Fibroblast of lung (primary cell): ENCODE measurements at places on chromosomes 4 and X.

DNA sequence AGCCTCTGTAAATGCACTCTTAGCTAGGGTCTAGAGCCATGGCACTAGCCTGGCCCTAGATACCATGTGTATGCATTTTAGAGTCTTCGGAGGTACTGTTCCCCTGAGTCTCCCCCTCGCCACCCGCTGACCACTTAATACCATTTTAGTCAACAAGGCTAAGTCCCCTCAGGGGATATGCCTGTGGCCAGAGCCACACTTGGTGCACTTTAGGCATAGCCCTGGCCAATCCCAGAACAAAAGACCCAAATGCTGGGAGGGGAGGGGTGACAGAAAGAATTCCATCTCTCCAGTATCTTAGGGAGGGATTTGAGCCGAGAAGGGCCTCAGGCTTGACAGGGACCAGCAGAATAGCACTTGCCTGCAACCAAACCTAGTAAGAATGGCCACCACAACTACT is 28.6 kb upstream of the BCORL1 start:
- DNase-seq, result no peak

GRCh38 chr4:160980091-160980490 is 1183.7 kb downstream of the FSTL5 start:
- no peak for DNase-seq

- peak; percentile 41 for DNase-seq
These were observed 11.2 kb downstream of the EPGN start for GRCh38 chr4:74319470-74319869.

DNA sequence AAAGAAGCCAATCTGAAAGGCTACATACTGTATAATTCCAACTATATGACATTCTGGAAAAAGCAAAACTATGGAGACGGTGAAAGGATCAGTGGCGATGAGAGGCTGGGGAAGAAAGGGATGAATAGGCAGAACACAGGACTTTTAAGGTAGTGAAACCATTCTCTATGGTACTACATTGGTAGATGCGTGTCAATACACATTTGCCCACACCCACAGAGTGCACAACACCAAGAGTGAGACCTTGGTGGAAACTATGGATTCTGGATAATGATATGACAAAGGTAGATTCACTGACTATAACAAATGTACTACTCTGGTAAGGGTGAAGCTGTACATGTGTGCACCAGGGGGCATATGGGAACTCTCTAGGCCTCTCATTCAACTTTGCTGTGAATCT is 134.5 kb downstream of the FBXW7 start:
- no peak for DNase-seq

DNA sequence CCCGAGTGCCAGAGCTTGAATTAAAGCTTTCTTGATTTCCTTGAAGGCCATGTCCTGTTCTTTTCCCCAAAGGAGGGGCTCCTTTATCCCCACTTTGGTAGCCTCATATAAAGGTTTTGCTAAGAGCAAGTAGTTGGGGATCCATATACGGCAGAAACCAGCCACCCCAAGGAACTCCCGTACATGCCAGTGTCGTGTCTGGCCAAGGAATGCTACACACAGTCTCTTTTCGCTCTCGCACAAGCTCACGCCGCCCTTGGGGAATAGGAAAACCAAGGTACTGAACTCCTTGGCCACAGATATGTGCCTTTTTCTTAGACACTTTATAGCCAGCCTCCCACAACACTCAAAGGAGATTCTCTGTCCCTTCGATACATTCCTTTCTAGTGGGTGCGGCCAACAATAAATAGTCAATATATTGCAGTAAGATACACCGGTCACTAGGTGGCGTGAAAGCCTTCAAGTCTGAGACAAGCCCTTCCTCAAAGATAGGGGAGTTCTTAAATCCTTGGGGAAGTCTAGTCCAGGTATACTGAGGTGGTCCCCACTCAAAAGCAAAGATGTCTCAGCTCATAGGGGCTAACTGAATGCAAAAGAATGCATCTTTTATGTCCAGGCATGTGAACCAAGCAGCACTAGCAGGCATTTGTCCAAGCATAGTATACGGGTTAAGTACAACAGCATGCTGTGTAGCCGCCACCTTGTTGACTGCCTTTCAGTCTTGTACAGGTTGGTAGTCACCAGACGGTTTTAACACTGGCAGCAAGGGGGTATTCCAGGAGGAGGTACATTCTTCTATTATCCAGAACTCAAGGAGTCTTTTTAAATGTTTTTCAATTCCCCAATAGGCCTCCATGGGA is 57.8 kb upstream of the XAGE1B start:
- DNase-seq, result peak; percentile 53

- peak; percentile 54 for DNase-seq
These were observed 15.3 kb downstream of the INTU start for GRCh38 chr4:127648061-127648460.

DNA sequence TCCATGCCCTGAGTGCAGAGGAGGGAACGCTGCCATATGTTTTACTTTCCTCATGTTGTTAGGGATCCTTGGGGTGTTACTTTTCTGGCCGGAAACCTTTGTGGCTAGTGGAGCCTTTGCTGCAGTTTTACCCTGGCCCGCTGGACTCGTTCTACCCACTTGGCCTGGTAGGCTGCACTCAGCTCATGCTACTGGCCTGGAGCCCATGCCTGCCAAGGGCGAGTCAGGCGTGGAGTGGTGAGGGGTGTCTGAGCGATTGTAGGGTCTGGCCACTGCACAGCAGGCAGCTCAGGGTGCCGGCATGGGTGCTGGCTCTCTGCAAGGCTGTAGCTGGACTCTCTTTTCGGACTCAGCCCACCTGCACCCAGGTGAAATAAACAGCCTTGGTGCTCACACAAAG is 41.4 kb upstream of the IL9R start:
- no peak for DNase-seq

GRCh38 chrX:112642349-112642748 is 37.4 kb downstream of the LHFPL1 start:
- DNase-seq, result peak; percentile 50

DNA sequence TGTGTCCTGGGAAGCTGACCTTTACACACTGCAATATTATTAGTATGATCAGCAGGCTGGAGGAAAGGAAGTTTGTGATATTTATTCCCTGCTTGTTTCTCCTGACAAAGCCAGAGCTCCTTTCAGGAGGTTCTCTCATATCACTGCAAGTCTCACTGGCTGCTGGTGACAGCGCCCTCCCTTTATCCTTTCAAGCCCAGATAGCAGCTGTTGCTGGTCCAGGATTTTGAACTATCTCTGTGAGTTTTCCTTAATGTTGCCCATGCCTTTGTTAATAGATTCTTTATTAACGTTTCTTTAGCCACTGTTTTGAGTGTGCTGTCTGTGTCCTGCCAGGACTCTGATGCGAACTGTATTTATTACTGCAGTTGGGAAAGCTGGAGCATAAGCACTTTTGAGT is 518.7 kb downstream of the C4orf33 start:
- DNase-seq, result no peak

- DNase-seq, result no peak
These were observed 140.9 kb downstream of the COL4A6 start for GRCh38 chrX:108297290-108297689.

DNA sequence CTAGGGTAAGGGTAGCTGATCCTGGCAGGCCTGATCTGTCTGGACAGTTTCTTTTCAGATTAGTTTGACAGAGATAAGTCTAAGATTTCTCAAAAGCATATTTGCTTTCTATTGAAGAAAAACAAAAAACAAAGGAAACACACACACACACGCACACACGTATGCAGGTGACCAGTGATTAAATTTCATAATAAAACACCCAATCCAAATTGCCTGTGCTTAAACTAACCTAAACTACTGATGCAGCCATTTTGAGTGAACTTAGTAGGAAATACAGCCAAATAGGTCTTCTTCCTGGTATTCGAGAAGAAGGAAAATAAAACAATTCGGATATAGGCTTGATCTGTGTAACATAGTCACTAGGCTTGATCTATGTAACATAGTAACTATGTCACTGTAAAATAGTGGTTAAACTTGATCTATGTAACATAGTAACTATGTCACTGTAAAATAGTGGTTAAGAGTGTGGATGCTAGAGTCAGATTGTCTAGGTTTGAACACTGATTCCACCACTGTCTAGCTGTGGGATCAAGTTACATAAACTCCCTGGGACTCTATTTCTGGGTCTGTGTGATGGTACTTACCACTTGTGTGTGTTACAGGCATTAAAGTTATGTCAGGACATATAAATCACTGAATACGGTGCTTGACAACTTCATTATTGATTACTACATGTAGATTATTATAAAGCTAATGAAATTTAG is 9.8 kb upstream of the CCNG2 start:
- no peak for DNase-seq

GRCh38 chr4:109989618-109990017 is 76.9 kb downstream of the EGF start:
- no peak for DNase-seq

DNA sequence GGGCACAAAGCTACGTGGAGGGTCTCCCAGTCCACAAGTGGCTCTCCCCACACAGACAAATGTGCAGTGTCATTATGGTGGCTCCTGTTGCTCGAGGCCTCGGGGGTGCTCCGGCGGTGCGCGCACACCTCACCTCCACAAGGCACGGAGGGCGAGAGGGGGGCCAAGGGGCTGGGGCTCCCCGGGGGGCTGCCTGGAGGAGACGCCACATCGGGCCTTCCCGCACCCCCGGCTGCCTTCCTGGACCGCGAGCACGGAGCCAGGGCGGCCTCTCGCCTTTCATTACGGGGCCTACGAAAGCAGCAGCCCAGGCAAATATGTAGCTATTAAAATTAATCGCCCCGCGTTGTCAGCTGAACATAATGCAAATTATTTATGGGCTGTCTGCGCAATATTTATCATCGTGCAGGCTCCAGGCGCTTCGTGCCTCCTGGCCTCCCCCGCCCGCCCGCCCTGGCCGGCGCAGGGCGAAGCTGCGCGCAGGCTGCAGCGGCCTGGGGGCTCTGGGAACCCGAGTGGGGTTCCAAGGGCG is 70.8 kb upstream of the BCOR start:
- no peak for DNase-seq

- no peak for DNase-seq
These were observed 1950.0 kb upstream of the IGFBP7 start for GRCh38 chr4:59060002-59060846.

DNA sequence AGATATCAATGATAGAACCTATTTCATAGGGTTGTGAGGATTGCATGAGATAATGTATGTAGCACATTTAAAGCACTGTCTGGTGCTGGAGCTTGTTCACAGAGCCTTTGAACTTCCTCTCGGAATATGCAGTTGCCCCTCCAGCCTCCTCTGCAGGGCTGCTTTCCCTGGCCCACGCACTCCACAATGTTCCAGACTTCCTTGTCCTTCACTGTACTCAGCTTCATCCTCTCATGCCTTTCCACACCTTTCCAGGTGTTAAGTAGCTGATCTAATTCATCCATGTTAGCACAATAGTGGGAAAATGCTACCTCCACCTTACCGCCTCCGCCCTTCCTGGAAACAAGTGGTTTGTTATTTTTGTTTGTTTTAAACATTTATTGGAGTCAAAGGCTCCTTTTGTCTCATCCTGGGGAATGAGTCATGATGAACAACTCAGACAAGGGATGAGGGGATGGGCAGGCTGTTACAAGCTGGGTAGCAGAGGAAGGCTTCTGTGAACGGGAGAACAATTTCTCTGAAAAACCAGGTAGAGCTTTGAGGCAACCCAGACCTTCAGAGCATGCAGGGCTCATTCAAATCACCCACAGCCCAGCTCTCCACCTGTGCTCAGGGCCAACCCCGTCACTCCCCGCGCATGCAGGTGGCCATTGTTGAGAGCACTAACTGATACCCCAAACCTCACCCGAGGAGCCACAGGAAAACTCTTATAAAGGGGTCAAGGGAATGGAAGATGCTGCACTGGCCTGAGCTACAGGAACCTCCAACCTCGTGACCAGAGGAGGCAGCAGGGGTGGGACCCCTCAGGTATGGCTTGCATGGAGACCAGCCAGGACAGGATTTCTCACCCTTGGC is 84.9 kb upstream of the TBL1X start:
- DNase-seq, result peak; percentile 58

- DNase-seq, result no peak
These were observed 83.9 kb downstream of the AFF1 start for GRCh38 chr4:87018753-87019152.

- DNase-seq, result peak; percentile 19
These were observed 99.5 kb downstream of the PPP2R2C start for GRCh38 chr4:6372649-6373525.

- DNase-seq, result peak; percentile 75
These were observed 102.4 kb upstream of the VCX2 start for GRCh38 chrX:8273451-8273895.

GRCh38 chr4:108891896-108892590 is 129.2 kb upstream of the ETNPPL start:
- DNase-seq, result no peak

- no peak for DNase-seq
These were observed 7.7 kb downstream of the SASH3 start for GRCh38 chrX:129787336-129788055.

GRCh38 chr4:184167576-184167975 is 50.1 kb downstream of the ENPP6 start:
- no peak for DNase-seq

DNA sequence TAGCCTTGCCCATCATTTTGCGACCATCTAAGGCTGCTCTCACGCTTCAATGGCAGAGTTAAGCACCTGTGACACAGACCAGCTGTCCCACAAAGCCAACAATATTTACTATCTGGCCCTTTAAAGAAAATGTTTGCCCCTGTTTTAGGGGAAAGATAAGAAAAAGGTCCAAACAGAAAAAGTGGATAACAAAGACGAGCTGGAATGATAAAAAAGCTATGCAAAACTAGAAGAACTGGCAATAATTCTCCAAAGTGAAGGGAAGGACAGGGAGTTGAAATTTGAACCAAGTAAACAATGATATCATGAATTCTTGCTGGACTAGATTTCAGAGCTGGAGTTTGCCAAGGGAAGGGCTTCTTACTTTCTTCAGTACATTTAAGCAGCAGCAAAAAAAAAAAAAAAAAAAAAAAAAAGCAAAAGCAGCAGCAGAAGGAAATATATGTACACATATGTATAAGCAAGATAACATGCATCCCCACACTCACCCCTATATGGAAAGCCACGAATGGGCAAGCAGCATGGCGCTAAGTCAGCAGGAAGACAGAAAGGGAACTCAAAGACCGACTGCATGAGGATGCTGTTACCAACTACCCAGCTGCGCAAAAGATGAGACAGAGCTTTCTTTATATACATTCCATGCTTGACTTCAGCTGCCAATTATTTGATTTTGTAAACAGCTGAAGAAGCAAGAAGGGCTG is 12.5 kb downstream of the TRAPPC2 start:
- peak; percentile 80 for DNase-seq

DNA sequence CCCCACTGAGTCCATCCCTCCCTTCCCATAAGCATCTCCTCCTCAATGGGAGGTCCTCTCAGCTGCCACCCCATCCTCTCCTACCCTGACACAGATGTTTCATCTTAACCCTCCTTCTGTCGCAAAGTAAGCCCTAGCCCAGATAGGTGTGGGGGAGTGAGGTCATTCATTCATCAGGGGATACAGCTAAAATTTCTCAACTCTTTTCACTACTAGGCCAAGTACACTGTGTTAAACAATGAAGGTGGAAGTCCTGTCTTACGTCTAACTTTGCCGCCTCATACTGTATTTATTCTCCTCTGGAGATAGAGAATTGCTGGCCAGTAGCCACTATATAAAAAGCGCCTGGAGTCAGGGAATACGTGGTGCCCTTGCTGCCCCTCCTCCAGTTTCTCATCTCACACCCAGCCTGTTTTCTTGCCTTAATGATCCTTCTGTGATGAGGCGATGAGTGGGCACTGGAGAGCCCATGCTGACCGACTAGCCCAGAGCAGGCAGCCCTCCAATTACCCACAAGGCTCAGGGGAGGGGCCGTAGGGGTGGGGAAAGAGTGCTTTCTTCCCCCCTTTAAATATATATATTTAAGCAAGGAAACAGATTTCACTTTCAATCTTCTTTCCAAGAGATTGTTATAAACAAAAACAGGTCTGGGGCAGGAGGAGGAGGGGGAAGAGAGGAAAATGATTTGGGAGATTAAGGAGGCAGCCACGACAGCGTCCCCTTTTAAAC is 149.5 kb downstream of the PJA1 start:
- no peak for DNase-seq
